RWPE2 (cell line): ENCODE measurements at places on chromosomes 2 and 18.

GRCh38 chr2:120597595-120598193 is 138.0 kb upstream of the GLI2 start:
- H3K4me1 ChIP-seq = no peaks in the 10 kb centered on the region
- H3K4me3 ChIP-seq = no peak overlapping the region
- H3K27me3 ChIP-seq = no peaks in the 10 kb centered on the region
- DNase-seq = no peak
- H3K27ac ChIP-seq = no peak overlapping the region

DNA sequence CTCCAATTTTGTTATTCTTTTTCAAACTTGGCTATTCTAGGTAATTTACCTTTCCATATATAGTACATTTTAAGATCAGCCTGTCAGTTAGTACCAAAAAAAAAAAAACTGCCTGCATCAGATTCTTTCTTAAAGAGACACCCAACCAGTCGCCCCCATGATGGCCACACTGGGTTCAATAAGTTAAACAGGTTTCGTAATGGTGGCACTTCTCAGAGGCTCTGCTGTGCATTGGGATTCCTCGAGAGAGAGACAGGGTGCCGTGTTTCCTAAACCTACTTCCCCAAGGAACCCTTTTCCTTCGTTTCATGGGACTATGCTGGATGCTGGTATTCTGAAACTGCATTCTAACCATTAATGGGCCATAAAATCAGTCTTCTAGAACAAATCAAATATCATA is 37.4 kb downstream of the MYO7B start:
- H3K27ac ChIP-seq = no peak overlapping the region
- H3K36me3 ChIP-seq = no peaks in the 10 kb centered on the region
- H3K4me3 ChIP-seq = no peak overlapping the region
- no peaks in the 10 kb centered on the region for H3K27me3 ChIP-seq
- no peak for DNase-seq
- H3K4me1 ChIP-seq = no peaks in the 10 kb centered on the region

GRCh38 chr2:239396881-239397681 is 3.7 kb downstream of the HDAC4 start:
- peaks cover 4% of the 10 kb centered on the region for H3K4me1 ChIP-seq
- H3K27ac ChIP-seq = no peak overlapping the region

DNA sequence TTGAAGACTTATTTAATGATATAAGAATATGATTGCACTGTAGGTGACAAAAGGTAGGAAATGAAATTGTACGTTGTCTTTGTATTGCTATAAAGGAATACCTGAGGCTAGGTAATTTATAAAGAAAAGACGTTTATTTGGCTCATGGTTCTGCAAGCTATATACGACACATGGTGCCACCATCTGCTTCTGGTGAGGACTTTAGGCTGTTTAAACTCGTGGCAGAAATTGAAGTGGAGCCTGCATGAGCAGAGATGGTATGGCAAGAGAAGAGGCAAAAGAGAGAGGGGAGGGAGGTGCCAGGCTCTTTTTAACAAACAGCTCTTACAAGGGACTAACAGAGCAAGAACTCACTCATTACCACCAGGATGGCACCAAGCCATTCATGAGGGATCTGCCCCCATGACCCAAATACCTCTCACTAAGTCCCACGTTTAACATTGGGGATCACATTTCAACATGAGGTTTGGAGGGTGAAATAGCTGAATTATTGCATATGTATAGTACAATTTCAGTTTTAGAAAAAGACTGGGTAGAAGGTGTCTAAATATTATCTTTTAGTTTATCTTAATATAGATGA is 86.8 kb downstream of the GULP1 start:
- H3K4me1 ChIP-seq = peaks cover 2% of the 10 kb centered on the region
- H3K4me3 ChIP-seq = no peak overlapping the region
- no peaks in the 10 kb centered on the region for H3K27me3 ChIP-seq
- H3K27ac ChIP-seq = no peak overlapping the region
- no peak for DNase-seq

DNA sequence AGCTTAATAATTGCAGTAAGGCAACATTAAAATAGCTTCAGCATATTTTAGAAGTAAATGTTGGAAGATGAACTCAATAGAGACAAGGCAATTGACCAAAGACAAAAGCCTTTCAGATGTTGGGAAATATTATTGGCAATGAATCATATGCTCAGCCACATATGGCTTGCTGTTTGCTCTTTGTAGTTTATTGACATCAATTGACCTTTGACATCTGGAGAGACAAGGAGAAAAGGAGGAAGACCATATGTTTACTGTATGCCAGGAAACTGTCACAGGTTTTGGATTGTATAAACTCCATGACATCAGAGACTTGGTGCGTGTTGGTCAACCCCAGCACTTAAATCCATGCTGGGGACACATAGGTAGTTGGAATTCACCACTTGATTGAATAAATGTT is 60.6 kb upstream of the SLC16A14 start:
- H3K27ac ChIP-seq = no peak overlapping the region
- no peaks in the 10 kb centered on the region for H3K36me3 ChIP-seq
- H3K4me1 ChIP-seq = no peaks in the 10 kb centered on the region
- no peak overlapping the region for H3K4me3 ChIP-seq

- no peak overlapping the region for H3K27ac ChIP-seq
- H3K4me1 ChIP-seq = peaks cover 4% of the 10 kb centered on the region
- DNase-seq = no peak
Measured at GRCh38 chr18:48857023-48857694, 93.6 kb downstream of the SMAD7 start.

DNA sequence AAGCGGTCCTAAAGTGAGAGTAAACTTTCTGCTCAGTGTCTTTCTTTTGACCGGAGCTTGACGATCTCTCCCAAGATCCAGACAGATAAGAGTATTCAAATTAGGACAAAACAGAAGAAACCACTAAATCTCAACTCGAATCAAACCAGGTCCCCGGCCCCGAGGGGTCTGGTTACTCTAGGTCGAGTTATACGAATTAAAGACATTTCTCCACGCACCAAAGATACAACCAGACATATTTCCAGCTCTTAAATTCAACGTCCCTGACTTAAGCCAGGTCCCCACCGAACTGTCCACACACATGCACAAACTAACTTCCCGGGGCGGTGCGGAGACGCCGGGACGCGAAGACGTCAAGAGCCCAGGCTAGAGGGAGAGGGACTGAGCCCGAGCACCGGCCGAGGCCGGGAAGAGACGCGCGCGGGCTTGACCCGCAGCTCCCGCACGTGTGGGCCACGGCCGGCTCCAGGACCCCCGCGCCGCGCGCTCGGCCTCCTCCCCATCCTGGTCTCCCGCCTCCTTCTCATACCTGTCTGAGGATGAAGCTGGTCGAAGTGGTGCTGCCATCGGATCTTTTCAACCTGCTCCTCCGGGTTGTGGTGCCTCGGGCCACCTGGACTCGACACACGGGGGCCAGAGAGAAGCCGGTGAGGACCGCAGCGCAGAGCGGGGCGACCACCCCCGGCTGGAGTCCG is 896 bp downstream of the CACNB4 start:
- no peaks in the 10 kb centered on the region for H3K36me3 ChIP-seq
- peaks cover 58% of the 10 kb centered on the region for H3K27me3 ChIP-seq
- no peak overlapping the region for H3K27ac ChIP-seq

GRCh38 chr18:58784601-58785137 is 80.0 kb upstream of the ZNF532 start:
- peaks cover 46% of the 10 kb centered on the region for H3K4me1 ChIP-seq
- no peaks in the 10 kb centered on the region for H3K36me3 ChIP-seq
- H3K27ac ChIP-seq = peak overlapping the region; percentile 98
- H3K27me3 ChIP-seq = no peaks in the 10 kb centered on the region
- H3K4me3 ChIP-seq = peak overlapping the region; percentile 10

GRCh38 chr2:198232281-198232680 is 427.9 kb downstream of the PLCL1 start:
- no peaks in the 10 kb centered on the region for H3K4me1 ChIP-seq
- no peak overlapping the region for H3K4me3 ChIP-seq
- DNase-seq = no peak
- H3K36me3 ChIP-seq = no peaks in the 10 kb centered on the region

DNA sequence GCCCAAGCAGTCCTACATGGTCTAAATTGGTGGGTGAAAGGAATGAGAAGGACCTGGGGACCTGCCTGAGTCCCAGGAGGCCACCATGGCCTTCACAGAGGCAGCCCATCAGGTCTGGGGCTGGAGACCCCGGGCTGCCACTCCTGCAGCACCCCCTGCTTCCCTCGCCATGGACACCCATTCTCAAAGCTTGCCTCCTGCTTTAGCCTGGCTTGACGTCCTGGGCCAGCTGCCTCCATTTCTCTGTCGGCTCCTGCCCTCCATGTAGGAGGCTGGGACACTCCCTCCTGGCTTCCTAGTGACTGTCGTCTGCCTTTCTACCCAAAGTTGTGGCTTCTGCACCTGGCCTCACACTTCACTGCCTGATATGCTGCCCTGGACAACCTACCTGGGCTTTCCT is 198.6 kb downstream of the FAM210A start:
- no peak overlapping the region for H3K4me3 ChIP-seq
- peaks cover 5% of the 10 kb centered on the region for H3K27me3 ChIP-seq
- H3K27ac ChIP-seq = no peak overlapping the region
- DNase-seq = no peak
- no peaks in the 10 kb centered on the region for H3K36me3 ChIP-seq
